ENCODE measurements at places on chromosomes 12 and 14.

DNA sequence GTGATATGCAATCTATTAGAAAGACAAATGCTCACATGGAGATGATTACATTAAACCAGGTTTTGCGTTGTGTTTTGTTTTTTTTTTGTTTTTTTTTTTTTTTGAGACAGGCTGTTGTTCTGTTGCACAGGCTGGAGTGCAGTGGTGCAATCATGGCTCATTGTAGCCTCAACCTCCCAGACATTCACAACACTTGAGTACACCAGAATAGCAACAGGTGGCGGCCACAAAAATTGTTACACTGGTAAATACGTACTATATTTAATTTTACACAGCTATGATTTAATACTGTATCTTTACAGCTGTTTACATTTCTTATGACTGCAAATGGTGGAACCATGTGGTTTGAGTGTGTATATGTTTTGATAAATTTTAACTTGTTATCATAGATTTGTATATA is 60.0 kb downstream of the SCAF11 start:
- no peak for DNase-seq

DNA sequence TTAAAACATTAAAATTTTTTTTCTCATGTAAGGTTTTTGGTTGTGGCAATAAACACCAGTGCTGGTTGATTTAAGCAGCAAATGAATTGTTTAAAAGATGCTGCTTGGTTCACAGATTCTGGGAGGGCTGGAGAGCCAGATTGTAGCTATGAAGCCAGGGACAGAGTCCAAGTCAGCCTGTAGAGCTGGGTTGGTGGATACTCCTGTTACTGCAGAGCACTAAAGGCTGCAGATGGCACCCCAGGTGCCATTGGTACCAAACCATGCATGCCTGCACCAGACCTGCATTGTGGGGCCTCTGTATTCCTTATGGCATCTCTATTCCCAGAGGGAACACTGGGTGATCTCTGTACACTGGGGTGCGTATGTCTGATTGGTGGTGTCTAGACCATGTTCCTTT is 113.3 kb downstream of the SNAPC1 start:
- DNase-seq: no peak

GRCh38 chr12:67697443-67697842 is 48.9 kb downstream of the DYRK2 start:
- DNase-seq: peak; percentile 37

DNA sequence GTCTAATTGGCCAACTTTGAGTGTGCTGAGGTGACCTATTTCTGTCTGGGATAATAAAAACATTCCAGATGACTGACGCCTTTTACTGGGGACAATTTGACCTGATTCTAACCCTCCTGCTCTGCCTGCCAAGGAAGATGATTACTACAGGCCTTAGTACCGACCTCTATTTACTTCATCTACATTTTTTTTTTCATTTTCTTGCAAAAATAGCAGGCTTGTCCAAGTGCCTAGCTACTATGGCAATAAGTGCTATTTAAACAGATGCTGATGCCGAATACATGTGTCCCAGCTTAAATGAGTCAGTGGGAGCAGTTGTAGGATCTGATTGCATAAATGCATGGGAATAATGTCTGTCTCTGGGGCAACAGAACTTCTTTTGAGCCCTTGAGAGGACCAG is 254.3 kb downstream of the RGS6 start:
- DNase-seq: no peak

- no peak for DNase-seq
Measured at GRCh38 chr12:131003716-131004045, 50.0 kb downstream of the ADGRD1 start.

DNA sequence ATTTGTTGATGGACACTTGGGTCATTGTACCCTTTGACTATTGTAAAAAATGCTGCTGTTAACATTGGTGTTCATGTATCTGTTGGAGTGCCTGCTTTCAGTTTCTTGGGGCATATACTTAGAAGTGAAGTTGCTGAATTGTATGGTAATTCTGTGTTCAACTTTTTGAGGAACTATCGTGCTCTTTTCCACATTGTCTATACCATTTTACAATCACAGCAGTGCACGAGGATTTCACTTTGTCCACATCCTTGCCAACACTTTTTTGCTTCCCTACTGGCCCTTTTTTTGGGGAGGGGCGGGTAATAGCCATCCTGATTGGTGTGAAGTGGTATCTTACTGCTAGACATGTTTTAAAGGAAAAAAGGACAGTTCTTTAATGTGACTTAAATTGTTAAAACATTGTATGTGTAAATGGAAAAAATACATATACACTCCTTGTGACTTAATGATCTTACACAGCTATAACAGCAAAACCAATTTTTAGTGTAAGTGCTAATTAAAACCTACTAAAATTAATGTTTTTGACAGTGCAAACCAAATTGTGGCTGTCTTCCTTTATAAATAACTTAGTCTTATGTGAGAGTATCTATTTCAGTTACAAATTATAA is 52.7 kb downstream of the WNK1 start:
- no peak for DNase-seq

- DNase-seq: no peak
Measured at GRCh38 chr14:75636100-75636692, 24.5 kb downstream of the ERG28 start.

GRCh38 chr12:50612882-50613281 is 108.1 kb downstream of the DIP2B start:
- no peak for DNase-seq

DNA sequence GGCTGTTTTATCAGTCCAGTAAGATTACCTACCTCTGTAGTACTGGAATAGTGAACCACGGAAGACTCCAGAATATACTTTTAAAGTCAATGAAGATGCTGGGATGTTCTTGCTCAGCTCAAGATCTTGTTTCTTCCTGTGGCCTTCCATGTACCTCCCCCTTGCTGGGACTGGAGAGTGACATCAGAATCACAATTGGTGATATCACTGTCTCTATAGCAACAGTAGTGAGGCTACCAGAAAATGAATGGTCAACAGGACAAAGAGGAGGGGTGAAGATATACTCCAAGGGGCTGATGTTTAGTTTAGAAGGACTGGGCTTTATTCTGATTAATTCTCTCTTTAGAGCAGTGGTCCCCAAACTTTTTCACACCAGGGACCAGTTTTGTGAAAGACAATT is 3.8 kb downstream of the AKAP3 start:
- DNase-seq: no peak

- DNase-seq: peak; percentile 42
Measured at GRCh38 chr14:91388551-91388975, 29.1 kb downstream of the CCDC88C start.

GRCh38 chr12:122067966-122068365 is 10.6 kb upstream of the MLXIP start:
- DNase-seq: peak; percentile 13

DNA sequence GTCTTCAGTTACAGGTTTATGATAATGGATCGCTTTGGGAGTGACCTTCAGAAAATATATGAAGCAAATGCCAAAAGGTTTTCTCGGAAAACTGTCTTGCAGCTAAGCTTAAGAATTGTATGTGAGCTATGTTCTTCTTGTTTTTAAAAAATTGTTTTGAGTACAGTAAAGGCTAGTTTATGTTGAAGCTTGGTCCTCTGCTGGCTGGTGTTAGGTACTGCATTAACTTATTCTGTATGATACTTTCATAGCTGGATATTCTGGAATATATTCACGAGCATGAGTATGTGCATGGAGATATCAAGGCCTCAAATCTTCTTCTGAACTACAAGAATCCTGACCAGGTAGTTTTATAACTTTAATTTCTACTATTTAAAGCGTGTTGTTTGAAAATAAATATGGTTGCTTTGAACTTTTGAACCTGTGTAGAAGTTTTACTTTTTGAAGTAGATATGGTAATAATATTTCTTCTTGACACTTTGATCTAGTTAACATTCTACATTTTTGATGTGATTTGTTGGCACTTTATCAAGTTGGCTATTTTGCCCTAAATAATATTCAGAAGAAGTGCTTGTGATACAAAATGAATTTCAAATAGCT is 55.7 kb downstream of the VRK1 start:
- DNase-seq: no peak

GRCh38 chr12:31984806-31985591 is 25.8 kb downstream of the RESF1 start:
- DNase-seq: no peak

DNA sequence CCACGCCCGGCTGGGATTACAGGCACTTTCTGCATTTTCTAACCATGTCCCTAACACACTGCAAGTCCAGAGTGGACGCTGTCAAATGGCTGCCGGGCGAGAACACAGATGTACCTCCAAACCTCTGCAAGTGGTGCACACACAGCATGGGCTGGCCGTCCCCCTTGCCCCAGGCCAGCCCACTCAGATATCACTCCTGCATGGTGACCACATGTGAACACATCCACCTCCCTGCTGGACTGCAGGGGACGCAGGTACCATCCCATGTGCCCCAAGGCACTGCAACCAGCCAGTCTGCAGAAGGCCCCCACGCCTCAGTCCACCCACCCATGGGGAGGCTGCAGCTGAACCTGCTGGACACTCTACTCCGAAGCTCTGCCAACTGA is 14.0 kb downstream of the BRF1 start:
- DNase-seq: no peak

DNA sequence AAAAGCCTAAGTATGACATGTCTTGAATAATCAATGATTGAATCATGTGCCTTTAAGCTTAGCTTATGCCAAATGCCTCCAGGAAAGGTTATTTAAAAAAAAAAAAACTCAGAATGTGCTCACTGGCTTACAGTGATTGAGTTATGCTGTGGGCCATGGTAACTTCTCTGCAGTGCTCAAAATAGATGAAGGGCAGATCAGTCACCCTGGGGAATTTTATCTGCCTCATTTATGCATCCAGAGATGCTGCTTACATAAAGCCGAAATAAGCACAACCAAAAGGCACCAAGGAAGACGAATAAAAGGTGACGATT is 118.7 kb upstream of the MDM1 start:
- DNase-seq: no peak

DNA sequence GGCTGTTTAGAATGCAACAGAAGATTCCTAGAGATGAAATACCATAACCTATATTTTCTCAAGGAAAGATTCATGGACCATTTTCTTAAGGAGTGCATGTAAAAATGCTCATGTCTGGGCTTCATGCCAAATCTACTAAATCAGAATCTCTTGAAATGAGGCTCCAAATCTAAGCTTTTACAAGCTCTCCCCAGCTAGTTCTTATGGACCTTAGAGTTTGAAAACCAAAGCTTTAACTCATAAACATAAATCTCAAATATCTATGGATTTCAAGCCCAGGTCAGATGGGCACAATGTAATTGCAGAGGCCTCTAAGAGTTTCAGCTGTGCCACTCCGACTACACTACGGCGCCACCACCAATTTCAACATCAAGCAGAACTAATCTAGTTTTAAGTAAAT is 117.3 kb upstream of the CAND1 start:
- no peak for DNase-seq

DNA sequence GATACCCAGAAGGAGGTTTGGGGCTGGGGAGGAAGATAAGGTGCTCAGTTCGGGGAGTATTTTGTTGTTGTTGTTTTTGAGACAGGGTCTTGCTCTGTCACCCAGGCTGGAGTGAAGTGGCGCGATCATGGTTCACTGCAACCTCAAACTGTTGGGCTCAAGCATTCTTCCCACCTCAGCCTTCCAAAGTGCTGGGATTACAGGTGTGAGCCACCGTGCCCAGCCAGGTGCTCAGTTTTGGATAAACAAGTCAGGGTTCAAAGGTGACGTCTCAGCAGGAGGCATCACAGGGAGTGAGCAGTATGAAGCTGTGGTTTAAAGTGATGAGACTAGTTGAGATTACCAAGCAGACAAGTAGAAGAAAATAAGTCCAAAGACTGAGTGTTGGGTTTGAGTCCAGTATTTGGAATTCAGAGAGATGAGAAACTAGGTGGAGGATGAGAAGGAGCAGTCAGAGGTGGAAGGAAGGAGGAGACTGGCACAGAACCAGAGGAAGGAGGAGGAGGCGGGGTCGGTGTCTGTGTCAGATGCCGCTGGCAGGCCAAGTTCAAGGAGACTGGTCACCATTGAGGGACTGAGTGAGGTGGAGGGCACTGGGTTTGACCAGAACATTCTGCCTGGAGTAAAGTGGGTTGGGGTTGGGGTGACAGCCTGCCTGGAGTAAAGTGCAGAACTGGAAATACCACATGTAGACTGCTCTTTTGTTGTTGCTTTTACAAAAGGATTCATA is 16.1 kb downstream of the SLC35E3 start:
- DNase-seq: no peak

- no peak for DNase-seq
Measured at GRCh38 chr14:23514644-23514957, 37.0 kb downstream of the ZFHX2 start.

DNA sequence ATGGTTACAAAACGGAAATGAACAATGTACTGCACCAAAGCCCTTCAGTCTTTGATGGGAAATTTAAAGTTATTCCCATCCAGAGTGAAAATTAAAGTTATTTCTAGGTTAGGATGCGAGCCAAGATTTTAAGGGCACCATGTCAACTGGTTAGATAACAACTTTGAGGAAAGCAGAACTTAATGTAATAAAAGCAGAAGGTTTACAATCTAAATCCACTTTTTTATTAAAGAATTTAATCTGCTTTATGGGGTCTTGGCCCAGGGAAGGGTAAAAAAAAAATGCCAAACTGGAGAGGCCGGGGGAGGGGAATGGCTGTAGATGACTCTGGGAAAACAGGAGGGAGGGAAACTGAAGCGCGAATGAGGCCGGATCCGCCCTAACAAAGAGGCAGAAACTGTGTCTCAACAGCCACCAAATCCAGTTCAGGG is 108.2 kb upstream of the ATF7IP start:
- DNase-seq: no peak

DNA sequence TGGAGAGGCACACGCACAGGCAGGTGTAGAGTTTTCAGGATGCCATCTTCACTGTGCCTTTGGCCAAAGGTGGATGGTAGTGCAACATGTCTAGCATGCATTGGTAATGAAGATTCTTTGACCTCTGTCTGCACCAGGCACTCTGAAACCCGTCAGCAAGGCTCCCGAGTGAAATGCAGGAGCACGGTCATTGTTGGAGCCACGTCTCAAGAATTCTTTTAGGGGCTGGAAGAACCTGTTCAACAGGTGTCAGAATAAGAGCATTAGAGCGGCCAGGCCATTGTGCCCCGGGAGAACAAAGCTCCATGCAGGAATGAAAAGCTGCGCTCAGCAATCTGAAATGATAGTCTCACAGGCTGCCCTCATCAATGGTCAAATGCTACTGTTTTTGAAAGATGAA is 40.2 kb upstream of the DICER1 start:
- no peak for DNase-seq

- no peak for DNase-seq
Measured at GRCh38 chr14:94665121-94665520, 52.9 kb downstream of the SERPINA3 start.

DNA sequence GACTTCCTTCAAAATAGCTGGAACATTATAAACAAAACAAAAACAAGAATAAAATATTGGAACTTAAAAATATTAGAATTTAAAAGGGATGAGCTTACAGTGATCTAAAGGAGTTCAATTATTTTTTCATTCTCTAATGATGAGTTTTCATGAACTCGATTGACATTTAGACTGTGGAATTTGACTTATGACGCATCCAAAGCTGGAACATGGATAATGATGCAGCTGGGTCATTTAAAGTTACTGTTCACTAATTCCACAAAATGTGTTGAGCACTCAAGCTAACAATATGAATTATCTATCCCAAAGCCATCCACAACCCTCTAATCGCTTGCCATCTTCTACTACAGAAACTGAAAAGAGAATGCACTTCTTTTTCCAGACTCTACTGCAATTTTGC is 42.5 kb downstream of the LIN7A start:
- DNase-seq: no peak

- no peak for DNase-seq
Measured at GRCh38 chr12:7374423-7375144, 69.4 kb downstream of the CD163L1 start.

- no peak for DNase-seq
Measured at GRCh38 chr12:17680220-17680619, 409.8 kb downstream of the RERGL start.

All from T-helper 2 cell (primary cell).